ENCODE measurements at places on chromosomes 13 and 19.

DNA sequence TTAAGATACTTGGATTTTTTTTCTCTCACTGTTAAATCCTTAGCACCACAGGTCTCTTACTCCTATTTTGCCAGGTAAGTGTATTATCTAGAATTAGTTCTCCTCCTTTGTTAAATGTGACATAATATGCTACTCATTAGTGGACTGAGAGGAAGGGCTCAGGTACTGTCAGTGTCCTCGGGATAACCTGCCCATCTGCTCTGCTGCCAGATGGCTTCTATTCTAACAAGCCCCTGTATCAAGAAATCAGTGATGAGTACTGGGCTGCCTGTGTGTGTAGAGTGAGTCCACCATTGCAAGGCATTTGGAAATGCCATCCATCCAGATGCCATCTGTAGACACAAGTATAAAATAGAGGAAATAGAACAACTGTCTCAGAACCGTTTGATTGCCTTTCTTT, 209.6 kb downstream of the ATP8A2 start:
- DNase-seq, result no peak

DNA sequence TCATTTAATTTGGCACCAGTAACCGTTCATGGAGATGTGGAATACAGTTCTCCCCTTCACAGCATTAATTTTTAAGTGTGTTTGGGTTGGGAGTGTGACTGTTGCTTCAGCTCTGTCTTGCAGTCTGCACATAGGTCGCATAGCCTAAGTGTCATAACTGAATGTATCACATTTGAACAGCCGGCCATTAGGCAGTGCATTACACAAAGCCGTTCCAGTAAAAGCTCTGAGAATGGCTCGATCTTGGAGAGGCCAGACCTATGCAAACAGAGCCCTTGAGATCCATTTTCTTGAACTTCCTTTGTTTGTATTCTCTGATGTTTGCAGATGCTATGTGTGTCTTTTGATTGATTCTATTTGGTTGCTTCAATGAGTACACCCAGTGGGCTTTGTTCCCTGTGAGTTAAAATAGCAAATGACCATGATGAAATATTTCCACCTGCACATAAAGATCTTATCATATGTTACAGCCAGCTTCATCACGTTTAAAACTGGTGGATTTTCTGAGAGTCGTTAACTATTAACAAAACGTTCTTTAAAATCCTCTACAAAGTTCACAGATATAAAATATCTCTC, 1104.9 kb upstream of the SLC10A2 start:
- no peak for DNase-seq

DNA sequence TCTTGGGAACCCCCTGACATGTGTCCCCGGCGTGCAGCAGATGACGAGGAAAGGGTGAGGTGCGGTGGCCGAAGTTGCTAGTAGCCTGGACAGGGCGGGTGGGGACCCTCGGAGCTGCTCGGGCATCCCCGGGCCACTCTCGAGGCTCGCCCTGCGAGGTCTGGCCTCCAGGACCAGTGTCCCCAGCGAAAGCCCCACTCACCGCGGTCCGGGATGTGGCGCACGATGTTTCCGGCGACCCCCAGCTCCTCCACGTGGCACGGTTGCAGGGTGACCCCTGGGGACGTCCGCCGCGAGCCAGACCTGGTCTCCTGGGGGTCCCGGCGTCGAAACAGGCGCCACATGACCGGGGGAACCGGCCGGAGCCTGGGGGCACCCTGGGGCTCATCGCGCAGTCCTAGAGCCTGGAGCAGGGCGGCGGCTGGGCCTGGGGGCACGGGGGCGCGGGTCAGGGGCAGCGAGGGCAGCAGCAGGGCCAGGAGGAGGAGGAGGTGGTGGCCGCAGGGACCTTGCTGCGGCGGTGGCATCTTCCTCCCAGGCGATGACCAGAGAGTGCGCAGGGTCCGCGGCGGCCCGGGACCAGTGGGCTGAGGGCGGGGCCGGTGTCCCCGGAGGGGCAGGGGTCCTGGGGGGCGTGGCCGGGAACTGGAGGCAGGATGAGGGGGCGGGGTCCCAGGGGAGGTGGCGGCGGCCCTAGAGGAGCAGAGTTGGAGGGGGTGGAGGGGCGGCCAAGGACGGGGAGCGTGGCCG, 26.0 kb downstream of the CERS1 start:
- no peak for DNase-seq

- peak; percentile 61 for DNase-seq
Observed at GRCh38 chr19:18967358-18968146, 26.5 kb upstream of the HOMER3 start.

DNA sequence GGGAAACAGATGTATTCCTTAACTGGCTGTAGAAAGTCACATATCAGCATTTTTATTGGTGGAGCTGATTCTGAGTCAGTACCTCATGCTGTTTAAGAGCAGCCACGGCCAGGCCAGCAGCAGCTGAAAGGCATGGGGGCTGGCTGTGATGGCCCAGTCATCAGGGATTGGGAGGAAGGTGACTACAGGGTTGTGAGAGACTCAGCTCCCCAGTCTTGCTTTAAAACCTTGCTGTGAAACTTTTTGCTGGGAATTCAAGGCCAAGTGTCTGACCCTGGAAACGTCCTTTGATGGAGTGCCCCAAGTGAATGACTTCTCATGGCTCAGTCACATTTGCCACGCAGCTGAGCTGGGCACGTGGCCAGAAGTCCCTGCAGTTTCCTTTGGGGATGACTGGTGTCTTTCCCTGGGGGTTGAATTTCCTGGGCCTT, 39.1 kb upstream of the RNF113B start:
- DNase-seq, result no peak

DNA sequence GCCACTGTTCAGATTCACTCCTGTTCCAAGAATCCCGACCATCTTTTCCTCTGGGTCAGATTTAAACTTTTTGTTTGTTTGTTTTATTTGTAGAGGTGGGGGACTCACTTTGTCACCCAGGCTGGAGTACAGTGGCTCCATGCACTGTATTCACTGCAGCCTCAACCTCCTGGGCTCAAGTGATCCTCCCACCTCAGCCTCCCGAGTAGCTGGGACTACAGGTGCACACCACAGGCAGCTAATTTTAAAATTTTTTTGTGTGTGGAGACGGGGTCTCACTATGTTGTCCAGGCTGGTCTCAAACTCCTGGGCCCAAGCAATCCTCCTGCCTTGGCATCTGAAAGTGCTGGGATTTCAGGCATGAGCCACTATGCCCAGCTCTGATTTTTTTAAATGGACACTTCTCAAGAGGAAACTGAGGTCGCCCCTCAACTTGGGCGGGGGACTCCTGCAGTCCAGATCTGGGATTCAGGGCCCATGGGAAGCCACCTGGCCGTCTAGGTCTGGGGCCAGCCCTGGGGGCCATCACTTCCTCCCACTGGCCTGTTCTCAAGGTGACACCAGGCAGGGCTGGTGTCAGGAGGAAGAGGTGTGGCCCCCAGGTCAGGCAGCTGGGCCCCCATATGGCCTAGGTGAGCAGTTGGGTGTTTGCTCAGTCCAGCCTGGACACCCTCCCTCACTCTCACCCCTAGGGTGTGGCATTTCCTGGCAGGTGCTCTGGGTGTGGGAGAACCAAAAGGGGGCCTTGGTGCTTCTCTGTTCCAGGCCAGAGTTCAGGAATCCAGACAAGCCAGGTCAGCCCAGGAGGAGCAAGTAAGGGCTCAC, 1.3 kb downstream of the B3GNT3 start:
- no peak for DNase-seq

GRCh38 chr13:99354371-99354951, 47.3 kb upstream of the GPR183 start:
- DNase-seq, result peak; percentile 75

DNA sequence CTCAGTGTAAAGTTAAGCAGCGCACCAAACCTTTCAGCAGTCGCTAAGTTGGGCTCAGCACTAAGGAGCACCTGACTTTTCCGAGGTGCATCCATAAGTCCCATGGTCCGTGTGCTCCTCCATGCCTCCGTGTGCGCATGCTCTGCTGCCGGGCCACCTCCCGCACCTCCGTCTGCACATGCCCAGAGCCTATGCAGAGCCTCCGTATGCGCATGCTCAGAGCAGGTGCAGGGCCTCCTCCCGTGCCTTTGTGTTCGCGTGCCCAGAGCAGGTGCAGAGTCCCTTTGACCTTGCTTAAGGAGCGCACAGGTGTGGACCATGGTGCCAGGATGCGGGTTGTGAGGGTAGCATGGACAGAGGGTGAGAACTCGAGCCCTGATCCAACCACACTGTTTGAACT, 46.0 kb downstream of the ATP11A start:
- DNase-seq, result no peak

GRCh38 chr13:94716016-94716415, 3.7 kb upstream of the SOX21 start:
- DNase-seq, result no peak

DNA sequence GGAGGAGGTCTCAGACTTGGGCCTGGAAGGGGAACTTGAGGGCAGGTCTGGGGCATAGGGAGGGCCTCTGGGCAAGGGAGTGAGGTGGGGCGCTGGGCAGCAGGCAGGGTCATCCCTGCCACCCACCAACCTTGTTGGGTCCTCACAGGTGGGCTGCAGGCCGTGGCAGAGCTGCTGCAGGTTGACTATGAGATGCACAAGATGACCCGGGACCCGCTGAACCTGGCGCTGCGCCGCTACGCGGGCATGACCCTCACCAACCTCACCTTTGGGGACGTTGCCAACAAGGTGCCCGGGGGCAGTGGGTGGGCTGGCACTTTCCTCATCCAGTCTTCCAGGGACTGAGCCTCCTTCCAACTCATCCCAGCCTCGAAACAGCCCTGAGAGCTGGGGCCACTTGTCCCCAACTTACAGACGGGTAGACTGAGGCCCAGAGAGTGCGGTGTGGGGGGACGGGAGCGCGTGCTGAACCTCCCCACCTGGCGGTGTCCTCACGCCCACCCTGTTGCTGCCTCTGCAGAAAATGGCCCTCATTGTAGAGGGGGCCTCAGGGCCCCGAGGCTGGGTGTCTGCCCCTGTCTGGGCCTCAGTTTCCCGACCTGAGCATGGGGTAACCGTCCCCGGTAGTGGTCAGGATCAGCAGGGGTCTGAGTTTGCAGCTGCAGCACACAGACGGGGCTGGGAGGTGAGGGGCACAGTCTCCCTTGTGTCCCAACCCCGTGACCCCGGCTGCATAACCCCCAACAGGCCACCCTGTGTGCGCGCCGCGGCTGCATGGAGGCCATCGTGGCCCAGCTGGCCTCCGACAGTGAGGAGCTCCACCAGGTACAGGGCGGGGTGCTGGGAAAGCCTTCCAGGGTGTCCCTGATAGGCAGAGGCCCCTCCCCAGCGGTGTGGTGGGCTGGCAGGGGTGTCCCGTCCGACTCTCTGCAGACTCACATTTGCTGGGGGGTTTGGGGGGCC, 10.4 kb downstream of the APC2 start:
- DNase-seq, result no peak
